HCT116 (cell line): ENCODE measurements at places on chromosomes 2 and 18.

- DNase-seq = no peak
Measured at GRCh38 chr18:63774511-63774910, 707 bp upstream of the SERPINB7 start.

DNA sequence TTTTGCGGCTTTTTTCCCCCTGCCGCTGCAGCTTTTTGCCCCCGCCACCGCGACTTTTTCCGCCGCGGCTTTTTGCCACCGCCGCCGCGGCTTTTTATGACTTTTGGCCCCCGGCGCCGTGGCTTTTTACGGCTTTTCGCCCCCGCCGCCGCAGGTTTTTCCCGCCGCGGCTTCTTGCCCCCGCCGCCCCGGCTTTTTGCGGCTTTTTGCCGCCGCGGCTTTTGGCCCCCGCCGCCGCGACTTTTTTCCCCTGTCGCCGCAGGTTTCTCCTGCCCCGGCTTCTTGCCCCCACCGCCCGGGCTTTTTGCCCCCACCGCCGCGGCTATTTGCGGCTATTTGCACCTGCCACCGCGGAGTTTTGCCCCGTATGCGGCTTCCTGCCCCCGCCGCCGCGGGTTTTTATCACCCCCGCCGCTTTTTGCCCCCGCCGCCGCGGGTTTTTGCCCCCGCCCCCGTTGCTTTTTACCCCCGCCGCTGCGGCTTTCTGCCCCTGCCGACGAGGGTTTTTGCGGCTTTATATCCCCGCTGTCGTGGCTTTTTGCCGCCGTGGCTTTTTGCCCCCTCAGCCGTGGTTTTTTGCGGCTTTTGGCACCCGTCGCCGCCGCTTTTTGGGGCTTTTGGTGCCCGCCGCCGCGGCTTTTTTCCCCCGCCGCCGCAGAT lies 2750.9 kb downstream of the RPIA start:
- no peak for DNase-seq

- no peak for DNase-seq
Measured at GRCh38 chr2:38129481-38129880, 53.5 kb upstream of the CYP1B1 start.

GRCh38 chr2:234725528-234726264 lies 226.1 kb upstream of the SH3BP4 start:
- DNase-seq = no peak

- DNase-seq = no peak
Measured at GRCh38 chr2:134413430-134413829, 159.6 kb downstream of the MGAT5 start.

- DNase-seq = no peak
Measured at GRCh38 chr2:99150706-99151105, 4.0 kb downstream of the TSGA10 start.

DNA sequence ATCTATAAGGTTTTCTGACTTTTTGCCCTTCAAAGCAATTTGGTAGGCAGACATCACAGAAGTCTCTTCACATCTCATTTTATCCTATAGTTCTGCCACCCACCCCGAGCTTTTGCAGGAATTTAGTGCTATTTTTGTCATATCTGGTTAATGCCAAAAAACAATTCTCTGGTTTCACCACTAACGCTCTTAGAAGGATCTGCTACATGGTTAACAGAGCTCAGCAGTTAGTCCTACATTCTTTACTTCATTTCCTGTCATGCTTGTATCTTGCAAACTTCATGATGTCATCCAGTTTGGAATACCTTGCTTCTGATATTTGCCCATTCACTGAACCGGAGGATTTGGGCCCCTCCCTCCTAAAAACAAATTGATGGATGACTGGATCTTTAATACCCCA lies 116.8 kb upstream of the SERPINE2 start:
- DNase-seq = no peak

- DNase-seq = no peak
Measured at GRCh38 chr2:16429002-16429401, 236.6 kb downstream of the CYRIA start.

- DNase-seq = no peak
Measured at GRCh38 chr18:48000701-48001100, 70.2 kb upstream of the SMAD2 start.

- no peak for DNase-seq
Measured at GRCh38 chr2:77469106-77469505, 53.1 kb downstream of the LRRTM4 start.

GRCh38 chr2:28445448-28446258 lies 50.2 kb upstream of the PLB1 start:
- DNase-seq = peak; percentile 77

GRCh38 chr18:10040287-10041011 lies 126.6 kb downstream of the VAPA start:
- no peak for DNase-seq

GRCh38 chr2:10490806-10491291 lies 42.7 kb upstream of the ODC1 start:
- no peak for DNase-seq

DNA sequence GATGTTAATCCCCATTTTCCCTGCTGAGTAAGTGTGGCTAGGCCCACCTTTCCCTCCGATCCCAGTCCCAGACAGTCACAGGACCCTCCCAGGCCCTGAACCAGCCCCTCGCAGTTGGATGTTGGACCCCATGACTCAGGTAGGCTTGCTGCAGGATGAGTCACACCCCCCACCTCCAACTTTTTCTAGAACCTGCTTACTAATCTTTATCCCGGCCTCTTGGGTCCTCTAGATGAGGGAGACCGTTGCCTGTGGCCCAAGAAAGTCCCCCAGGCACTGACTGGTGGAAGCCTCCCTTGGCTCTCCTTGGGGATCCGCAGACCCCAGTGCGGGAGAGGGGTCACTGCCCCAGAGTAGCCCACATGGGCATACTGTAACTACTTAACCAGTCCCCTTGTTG lies 98.5 kb downstream of the SMAD7 start:
- DNase-seq = no peak

DNA sequence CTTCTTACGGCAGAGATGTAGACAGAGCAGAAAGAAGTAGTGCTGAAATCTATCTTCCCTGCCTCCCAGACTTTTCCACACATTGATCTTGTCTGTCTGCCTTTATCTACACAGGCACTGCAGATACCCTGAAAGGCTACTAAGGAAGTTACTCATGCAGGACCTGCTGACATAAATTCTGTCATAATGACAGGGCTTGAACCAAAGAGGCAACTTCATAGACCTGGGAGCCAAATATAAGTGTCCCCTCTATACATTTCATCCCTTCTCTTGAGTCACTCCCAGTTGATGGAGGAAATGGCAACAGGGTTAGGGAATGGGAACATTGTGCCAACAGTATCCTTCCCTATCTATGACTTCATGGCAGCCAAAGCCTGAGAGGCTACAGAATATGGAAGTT lies 157.5 kb downstream of the TNS1 start:
- no peak for DNase-seq

- DNase-seq = no peak
Measured at GRCh38 chr2:101768556-101769220, 71.2 kb downstream of the MAP4K4 start.

DNA sequence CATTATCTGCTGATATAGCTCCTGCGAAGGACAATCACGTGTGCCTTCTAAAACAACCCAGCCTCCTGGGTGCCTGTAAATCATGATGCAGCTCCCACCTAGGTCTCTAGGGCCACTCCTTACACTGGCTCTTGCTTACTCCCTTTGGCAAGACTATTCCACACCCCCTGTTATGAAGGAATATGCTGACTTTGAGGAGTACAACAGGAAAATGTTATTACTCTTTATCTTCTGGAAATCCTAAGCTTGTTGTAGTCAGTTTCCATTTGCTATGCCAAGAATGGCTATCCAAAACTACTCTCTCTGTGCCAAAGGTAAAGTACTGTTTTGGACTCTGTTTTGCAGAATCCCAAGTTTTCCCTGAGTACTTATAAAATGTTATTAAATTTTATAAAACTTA lies 7.7 kb downstream of the SGO2 start:
- no peak for DNase-seq

GRCh38 chr2:46479265-46479664 lies at the start of gene TMEM247:
Gene TMEM247, plus strand, starts transcription at chr2:46479565.
- DNase-seq = no peak

DNA sequence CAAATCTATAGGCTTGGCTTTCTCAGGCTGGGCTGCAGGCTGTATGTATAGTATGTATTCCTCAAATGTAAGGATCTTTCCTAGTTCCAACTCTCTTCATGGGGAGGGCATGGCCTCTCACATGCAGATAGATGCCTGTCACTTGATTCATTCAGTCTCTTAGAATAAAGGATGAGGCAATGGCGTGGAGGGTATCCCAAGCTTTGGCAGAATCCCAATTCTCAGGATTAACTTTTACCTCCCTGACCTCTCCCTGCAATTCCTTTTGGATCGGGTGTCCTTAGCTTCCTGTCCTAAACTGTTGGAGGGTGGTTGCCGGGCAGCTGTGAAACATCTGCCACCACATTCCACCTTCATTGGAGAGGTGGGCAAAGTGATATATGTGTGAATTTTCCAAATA lies 80.3 kb downstream of the INSIG2 start:
- no peak for DNase-seq

DNA sequence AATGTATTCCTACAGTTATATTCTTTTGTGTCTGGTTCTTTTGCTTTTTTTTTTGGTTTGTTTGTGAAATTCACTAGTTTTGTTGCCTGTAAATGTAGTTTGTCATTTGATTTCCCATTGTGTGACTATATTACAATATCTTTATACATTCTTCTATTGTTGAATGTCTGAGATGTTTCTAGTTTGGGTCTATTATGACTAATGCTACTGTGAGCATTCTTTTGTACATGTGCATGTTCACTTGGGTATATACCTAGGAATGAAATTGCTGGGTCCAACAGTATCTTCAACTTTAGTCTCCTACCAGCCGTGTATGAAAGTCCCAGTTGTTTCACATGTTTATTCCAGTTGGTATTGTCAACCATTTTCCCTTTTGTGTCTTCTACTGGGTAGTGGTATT lies 112.7 kb upstream of the RBMS1 start:
- DNase-seq = no peak

GRCh38 chr18:11809895-11810294 lies 41.3 kb upstream of the CHMP1B start:
- no peak for DNase-seq

DNA sequence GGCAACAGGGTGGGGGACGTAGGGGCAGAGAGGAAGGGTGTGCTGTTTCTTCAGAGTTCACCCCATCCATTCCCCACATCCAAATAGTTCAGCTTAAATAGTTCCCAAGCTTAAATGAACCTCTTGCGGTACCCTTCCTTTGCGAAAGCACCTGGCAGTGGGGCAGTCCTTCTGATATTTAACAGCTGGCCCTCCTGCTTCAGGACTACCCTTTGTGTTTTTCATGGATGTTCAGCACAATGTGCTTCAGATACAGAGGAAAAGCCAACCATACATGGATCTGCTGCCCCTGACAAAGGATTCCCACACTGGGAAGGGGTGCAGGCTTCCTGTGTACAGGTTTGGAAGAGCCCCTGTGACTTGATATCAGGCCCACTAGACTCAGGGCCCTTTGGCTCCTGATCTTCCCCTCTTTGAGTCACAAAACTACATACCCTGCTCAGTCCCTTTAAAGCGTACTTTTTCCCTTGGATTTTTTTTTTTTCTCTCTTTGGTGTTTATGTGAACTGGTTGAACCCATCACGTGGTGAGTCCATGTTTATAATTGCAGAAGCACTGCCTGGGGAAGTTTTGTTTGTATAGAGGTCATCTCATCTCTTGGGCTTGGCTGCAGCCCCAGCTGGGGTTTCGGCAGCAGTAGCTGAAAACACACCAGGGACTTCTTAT lies 45.3 kb upstream of the IGFBP5 start:
- no peak for DNase-seq

GRCh38 chr2:231015478-231015877 lies 19.6 kb downstream of the SPATA3 start:
- no peak for DNase-seq

GRCh38 chr2:179068991-179069643 lies 19.2 kb upstream of the CCDC141 start:
- no peak for DNase-seq

- no peak for DNase-seq
Measured at GRCh38 chr2:164735309-164735919, 106.2 kb downstream of the COBLL1 start.

- no peak for DNase-seq
Measured at GRCh38 chr2:174138161-174138560, 110.2 kb downstream of the OLA1 start.

DNA sequence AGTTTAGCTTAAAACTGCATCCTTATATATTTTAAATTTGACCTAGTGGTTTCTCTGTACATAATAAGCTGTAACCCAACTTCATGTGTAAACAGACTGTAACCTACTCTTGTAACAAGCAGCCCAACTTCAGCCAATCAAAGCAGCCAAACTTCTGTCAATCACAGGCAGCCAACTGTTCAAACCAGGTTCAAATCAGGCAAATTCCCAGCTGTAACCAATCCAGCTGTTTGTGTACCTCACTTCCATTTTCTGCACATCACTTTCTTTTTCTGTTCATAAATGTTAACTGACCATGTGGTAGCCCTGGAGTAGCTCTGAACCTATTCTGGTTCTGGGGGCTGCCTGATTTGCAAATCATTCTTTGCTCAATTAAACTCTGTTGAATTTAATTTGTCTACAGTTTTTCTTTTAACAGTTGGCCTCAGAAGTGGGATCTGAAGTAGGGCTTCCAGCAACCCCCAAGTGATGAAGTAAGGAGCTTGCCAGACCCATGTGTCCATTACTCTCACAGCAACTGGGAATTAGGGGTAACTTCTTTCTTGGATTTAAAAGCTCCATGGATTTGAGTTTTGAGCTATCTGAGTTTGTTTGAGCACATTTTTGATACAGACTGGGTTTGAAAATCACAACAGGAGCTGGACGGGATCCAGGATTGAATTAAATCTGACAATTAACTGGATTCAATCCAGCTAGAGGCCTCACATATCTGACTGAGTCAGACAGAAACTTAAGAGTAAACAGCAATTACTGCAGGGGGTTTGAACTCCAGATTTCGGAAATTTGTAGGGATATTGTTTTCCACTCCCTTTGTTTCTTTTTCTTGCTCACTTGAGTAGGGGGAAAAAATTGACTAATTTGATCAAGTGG lies 1569.7 kb upstream of the SLC39A10 start:
- DNase-seq = no peak

DNA sequence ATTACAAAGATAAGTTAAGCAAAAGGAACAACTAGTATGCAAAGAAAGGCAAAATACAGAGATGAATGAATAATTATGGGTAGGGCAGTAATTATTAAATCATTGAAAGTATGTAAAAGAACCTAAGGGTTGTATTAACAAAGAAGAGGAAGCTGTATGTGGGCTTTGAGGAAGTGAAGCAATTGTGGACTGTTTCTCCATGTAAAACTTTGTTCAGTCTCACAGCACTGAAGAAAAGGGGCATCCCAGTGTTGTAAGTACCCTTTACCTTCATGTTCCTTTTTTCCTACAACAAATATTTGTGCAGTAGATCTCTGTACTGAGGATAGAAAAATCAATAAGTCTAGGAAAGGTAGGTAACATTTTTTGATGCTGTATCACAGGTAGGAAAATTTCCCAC lies 388.7 kb upstream of the NRP2 start:
- DNase-seq = no peak

GRCh38 chr2:3459185-3460015 lies 59.9 kb downstream of the ADI1 start:
- no peak for DNase-seq

- no peak for DNase-seq
Measured at GRCh38 chr2:195148004-195148403, 509.0 kb upstream of the SLC39A10 start.
